ENCODE measurements at places on chromosomes 1 and 21.

DNA sequence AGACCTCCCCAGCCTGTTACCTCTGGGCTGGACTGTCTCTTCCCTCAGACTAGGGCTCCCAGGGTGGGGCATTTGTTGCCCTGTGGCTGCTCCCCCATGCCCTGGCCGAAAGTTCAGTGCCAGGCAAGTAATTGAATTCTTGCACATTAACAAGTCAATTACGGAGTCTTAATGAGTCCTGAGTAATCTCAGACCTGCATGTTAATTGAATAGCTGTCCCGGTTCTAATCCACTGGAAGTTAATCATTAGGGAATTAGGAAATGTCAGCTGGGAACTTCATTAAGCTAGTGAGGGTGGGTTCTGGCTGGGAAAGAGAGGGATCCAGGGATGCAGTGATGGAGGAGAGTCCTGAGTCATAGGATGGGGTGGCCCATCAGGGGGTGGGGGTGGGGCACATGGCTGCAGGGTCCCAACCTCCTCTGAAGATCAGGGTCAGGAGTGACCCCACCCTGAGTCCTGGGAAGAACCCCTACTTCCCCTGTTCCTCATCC lies 47.1 kb upstream of the CSF3R start:
- DNase-seq, result no peak

DNA sequence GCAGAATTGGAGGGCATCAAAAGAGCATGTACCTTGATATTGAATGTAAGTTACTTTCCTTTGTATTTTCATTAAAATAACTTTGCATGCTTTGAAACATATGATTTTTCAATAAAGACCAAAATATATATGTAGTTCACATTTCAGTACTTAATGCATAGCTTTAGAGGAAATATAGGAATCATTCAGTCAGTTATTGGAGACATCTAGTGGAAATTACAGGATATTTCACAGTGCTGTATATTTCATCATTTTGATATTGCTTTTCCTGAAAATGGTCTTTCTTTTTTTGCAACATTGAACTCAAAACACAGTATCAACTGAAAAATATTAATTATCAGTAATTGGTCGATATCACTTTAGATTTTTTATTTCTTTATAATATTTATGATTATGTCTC lies 375.8 kb downstream of the NCAM2 start:
- no peak for DNase-seq

GRCh38 chr1:10688409-10688786 lies 108.0 kb downstream of the CASZ1 start:
- DNase-seq, result no peak

GRCh38 chr1:62180639-62181038 lies 14.0 kb upstream of the L1TD1 start:
- peak; percentile 61 for DNase-seq

GRCh38 chr1:55670331-55671082 lies 455.3 kb upstream of the USP24 start:
- DNase-seq, result no peak

- DNase-seq, result no peak
Measured at GRCh38 chr1:94038511-94038910, 82.4 kb downstream of the ABCA4 start.

All from NCI-H2029 (cell line).